CD4-positive, alpha-beta T cell treated with Interferon gamma for 1 hour (primary cell): ENCODE measurements at places on chromosomes 4 and X.
A peak's percentile ranks its signal among the peaks of the same experiment; 100 is the strongest.

DNA sequence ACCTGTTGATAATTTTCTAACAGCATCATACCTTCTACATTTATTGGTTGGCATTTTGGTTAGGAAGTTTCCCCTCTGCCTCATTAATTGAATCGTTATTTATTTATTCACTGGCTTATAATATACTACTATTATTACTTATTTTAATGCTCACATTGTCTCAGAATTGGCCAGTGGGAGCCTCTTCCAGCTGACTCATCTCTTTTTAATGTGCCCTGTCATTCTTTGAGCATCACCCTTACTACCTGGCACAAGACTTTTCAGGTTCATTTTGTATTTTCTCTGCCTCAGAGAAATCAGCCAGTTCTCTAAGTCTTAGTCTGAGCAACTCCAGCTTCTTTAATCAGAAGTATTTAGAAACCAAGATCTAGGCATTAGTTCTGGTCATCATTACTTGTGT is 60.3 kb upstream of the PRRG3 start:
- DNase-seq: no peak

- no peak for DNase-seq
Observed at GRCh38 chr4:896216-896615, 35.9 kb downstream of the GAK start.

DNA sequence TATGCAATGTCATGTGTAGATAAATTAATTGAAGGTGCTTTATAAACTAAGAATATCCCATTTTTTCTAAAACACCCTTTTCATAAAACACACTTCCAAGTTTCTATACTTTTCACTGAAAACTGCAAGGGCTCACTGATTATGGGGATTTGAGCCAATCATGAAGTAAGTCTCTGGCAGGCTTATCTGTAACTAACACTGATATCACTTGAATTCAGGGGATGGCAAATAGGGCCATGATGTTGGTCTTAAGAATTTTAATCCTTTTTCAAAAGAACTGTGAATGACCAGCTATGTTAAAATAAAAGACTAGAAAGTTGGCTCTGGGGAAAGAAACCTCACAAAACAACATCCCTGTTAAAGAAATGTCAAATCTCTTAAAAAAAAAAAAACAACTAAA is 13.0 kb upstream of the SEC24D start:
- DNase-seq: no peak

GRCh38 chr4:152992027-152992426 is 55.9 kb downstream of the FHDC1 start:
- DNase-seq: no peak

GRCh38 chr4:65671372-65671771 is 1.1 kb upstream of the EPHA5 start:
- DNase-seq: no peak

- no peak for DNase-seq
Observed at GRCh38 chrX:71650333-71650969, 16.9 kb upstream of the LOC101059915 start.

GRCh38 chr4:2932951-2933565 is 30.1 kb downstream of the NOP14 start:
- no peak for DNase-seq

DNA sequence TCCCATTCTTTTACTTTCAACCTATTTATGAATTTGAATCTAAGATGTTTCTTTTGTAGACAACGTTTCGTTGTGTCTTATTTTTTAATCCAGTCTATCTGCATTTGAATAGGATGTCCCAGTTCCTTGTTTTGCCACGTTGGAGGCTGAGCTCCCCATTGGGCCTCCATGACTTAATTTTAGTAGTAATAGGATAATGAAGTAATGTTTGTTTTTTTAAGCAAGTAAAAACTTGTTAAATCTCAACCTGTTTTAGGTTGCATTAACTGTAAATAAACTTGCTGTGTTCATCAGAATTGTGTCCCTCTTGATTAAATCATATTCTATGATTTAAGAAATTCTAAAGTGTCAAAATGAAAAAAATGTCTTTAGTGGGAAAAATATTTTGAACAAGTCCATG is 25.3 kb downstream of the SLAIN2 start:
- no peak for DNase-seq

DNA sequence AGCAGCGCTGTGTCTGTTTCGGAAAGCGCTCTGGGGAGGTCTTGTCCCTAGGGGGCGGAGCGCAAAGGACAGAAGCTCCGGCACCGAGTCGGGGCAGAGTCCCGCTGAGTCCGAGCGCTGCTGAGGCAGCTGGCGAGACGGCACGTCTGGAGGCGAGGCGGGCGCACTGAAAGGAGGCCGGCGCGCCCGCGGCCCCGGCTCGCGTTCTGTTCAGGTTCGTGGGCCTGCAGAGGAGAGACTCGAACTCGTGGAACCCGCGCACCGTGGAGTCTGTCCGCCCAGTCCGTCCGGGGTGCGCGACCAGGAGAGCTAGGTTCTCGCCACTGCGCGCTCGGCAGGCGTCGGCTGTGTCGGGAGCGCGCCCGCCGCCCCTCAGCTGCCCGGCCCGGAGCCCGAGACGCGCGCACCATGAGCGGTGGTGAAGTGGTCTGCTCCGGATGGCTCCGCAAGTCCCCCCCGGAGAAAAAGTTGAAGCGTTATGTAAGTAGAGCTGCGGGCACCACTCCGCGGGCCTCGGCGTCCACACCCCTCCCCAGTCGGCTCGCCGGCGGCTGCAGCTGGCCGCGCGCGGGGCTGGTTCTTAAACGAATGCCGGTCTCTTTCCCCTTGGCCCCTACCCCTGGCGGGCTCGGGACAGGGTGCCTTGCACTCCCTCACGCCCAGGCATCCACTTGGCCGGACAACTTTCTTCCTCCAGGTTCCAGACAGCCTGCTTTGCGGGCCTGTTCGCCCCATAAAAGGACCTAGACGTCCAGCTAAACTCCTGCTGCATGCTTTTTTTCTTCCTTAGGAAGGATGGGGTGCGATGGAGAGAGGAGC is at the start of gene GAB1:
Gene GAB1, plus strand, starts transcription at position 96 of the 819 bp plus-strand sequence. Its CDS starts 313 bp downstream, at position 409.
- peak; percentile 72 for DNase-seq

DNA sequence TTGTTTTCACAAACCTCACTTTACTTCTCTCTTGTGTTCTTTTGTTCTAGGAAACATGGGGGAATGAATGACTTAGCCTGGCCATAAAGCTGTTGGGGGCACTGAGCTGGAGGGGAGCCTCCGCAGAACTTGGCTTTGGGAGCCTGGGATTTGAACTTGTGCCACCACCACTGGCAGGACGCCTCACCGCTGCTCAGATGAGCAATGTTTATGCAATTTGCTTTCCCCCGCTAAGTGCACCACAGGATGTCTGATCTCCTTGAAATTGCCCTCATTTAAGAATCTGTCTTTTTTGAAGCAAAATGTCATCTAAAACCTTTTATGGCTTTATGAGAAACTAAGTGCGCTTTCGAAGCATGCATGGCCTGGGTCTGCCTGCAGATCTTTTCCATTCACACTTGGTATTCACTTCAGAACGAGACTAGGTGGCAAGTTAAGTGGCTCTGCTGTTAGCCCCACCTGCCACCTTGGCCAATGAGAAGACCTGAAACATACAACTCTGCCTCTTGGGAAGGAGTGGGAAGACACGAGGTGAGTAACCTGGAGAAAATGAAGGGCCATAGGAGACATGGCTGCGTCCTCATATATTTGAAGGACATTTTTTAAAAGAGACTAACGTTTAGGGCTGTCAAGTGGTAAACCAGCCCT is 119.3 kb downstream of the LDB2 start:
- no peak for DNase-seq

DNA sequence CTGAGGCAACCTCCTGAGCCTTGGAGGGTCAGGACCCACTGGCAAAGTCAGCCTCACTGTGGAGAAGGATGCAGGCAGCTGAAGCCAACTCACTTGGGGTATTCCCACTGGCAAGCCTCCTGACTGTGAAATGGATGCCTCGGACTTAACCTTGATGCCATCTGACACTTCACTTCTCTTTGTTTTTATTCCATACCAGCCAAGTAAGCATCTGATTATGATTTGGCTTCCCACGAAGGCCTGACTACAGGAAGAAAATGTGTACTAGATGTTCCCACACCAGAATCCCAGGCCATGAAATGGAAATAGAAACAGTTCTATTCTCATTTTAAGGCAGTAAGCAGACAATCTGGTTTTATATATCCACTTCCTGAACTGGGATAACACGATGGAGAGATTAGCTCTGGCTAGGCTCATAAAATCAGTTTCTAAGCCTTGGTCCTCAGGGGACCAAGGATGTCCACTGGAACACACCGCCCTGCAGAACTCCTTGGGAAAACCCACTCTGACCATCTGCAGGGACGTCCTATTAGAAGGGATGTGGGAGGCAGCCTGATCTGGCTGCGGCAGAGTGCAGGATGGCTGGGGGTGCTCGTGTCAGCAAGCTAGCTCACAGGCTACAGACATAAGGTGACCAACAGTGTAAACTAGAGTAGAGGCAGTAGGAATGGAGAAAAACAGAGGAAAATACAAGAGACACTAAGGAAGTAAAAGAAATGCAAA is 89.3 kb downstream of the TSPAN5 start:
- DNase-seq: no peak

DNA sequence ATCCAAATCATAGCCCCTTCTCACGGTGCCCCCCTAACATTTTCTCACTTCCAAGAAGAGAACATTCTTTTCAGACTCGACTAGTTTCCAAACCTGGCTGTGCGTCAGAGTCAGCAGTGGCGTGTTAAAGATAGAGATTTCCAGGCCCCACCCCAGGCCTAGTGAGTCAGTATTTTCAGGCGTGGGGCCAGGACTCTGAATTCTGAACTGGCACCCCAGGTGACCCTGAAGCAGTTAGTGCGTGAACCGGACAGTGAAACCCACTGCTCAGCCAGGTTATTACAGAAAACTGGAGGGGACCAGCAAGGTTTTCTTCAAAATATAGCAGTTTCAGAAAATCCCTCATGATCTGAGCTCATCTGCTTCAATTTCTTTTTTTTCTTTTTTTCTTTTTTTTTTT is 35.0 kb upstream of the BCOR start:
- no peak for DNase-seq

- DNase-seq: no peak
Observed at GRCh38 chrX:4277122-4277521, 563.7 kb upstream of the PRKX start.

DNA sequence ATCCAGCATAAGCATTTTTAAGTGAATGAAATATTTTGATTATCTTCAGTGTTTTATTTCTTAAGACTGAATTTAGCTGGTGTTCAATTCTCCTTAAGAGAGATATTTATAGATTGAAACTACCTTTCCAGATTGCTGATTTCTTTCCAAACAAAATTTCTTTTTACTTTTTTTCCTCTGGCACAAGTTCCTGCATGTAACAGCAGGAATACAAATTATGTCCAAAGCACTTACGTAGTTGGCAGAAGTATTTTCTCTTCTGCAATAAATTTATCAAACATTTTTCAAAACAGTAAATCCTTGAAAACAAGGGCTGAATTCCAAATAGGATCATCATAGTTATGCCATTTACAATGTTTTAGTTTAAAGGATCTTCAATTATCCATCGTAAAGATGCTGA is 412.6 kb downstream of the IQCM start:
- DNase-seq: no peak

DNA sequence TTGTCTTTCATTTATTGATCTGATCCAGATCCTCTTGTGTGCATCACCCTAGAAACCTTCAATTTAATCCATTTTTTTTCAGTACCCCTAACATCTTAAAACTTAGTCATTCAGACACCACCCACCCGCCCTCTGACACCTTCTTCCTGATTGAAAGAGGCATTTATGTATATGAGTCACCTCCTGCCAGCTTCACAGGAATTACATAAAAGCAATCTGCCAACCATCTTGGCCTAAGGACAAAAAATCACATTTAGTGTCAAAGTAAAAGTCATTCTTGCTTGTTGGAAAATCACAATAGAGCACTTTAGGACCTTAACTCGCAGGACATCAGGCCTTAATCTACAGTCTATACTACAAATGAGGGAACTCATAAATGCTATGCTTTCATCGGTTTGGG is 52.1 kb downstream of the NDST3 start:
- DNase-seq: no peak

- no peak for DNase-seq
Observed at GRCh38 chr4:124055336-124055735, 657.2 kb downstream of the ANKRD50 start.

- DNase-seq: no peak
Observed at GRCh38 chr4:159608436-159608835, 505.6 kb downstream of the RAPGEF2 start.
